ENCODE measurements at places on chromosomes 2 and 18.

- no peak for DNase-seq
Observed at GRCh38 chr2:158191076-158191895, 89.6 kb downstream of the UPP2 start.

DNA sequence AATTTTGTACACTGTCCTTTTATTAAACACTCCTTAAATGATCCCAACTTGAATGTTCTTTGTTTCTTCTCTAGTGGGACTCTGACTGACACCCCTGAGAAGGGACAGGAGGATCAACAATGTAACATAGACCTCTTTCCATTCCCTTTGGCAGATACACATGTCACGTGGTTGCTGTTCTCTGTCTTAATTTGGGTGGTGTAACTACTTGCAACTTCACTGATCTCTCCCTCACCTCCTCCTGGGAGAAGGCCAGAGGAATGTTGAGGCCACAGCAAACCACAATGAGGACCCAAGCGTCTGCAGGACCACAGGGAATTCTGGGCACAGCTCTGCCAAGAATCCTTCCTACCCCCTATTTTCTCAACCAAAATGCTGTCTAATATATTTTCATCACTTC lies 205.6 kb downstream of the RTP5 start:
- DNase-seq, result no peak

- no peak for DNase-seq
Observed at GRCh38 chr2:177572236-177572671, 179.7 kb downstream of the AGPS start.

DNA sequence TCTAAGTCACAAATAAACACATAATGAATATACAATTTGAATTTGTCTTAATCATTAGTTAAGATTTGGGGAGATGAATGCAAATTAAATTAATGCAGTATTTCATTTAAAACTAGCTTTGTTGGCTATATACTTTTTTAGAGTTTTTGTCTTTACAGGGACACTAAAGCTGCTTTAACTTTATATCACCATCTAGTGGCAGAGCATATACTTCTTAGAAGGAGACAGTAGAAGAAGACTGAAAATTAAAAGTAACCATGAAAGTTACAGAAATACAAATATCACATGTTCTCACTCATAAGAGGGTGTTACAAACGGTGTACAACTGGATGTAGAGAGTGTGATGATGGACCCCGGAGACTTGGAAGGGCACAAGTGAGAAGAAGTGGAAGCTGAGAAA lies 268.3 kb upstream of the NETO1 start:
- no peak for DNase-seq

DNA sequence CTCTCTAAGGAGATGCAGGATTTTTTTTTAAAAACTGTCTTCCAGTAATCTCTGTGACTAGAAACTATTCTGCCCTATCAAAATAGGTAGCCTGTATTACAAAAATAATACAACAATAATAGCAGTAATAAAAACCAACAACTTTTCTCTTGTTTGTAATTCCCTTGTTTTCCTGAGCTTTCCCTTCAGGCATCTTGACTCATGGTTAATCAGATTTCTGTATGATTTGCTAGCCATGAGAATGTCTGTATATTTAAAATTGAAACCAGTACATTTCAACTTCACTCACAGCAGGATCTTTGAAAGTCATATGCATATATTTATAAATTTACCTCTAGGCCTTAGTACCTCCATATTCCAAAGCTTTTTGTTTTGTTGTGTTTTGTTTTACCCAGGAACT lies 38.2 kb downstream of the SLC4A10 start:
- DNase-seq, result no peak

- peak; percentile 60 for DNase-seq
Observed at GRCh38 chr18:23237524-23238151, 102.4 kb downstream of the CABLES1 start.

GRCh38 chr2:41970988-41971660 lies 76.7 kb upstream of the PKDCC start:
- no peak for DNase-seq

DNA sequence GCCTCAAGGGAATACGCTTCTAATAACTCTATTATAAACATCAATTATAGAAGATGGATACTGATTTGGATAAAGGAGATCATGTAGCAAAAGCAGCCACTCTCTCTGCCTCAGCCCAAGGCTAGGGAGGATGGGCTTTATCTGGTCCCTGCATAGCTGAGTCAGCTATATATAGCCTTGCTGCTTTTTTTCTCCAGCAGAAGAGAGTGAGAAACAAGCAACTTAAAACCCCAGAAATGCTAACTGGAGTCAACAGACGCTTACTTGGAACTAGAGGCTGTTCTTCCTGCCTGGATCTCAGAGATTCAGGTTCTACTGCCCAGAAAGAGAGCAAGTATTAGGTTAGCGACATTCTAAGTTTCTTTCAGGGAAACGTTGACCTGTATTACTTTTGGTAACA lies 426.7 kb upstream of the KLHL29 start:
- no peak for DNase-seq

DNA sequence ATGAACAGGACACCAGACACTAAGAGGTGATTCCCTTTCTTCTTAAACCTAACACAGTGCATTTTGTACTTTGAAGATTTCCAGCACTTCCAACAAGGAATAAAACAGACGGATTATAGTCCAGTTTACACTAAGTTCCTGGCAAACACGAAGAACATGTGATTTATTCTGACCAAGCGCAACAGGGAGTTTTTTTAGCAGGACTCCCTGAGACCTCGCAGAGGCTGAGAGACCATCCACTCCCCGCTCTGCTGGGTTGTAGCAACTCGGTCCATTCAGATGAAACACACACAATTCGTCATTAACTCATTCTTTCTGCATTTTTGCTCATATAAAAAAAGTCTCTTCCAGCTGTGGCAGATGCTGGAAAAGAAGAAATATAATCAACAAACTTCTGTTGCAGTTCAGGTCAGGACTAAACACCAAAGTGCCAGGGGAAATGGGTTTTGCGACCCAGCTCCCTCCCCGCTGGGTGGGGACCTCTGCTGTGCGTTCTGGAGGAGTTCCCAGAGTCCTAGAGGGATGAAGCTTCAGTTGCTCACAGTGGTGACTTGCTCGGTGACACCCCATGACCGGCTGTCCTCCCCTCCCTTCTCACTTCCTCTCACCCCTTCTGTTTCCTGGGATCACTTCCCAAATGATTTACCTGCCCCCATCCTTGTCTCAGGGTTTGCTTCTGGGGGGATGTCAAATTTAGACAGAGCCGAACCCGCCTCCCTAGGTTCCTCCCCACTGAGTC lies 52.5 kb downstream of the KCNF1 start:
- peak; percentile 69 for DNase-seq

DNA sequence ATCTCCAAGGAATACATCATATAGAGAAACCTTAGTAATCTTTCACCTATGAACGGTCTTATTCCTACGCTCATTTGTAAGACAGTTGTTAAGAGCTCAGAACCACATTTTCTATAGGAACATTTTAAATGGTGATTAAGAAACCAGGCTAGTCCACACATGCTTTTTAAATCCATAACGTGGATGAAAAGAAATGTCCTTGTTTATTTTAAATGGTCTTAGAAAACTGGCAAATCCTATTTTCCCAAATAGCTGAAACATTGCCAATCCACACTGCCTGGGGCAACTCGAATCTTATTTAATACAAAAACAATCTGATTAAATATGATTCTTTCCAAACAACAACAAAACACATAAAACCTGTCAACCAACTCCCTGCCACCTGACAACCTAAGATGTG lies 23.7 kb downstream of the METTL8 start:
- DNase-seq, result no peak

- peak; percentile 38 for DNase-seq
Observed at GRCh38 chr2:168851674-168852320, 38.4 kb downstream of the SPC25 start.

GRCh38 chr2:133138693-133139092 lies 429.6 kb downstream of the NCKAP5 start:
- no peak for DNase-seq

DNA sequence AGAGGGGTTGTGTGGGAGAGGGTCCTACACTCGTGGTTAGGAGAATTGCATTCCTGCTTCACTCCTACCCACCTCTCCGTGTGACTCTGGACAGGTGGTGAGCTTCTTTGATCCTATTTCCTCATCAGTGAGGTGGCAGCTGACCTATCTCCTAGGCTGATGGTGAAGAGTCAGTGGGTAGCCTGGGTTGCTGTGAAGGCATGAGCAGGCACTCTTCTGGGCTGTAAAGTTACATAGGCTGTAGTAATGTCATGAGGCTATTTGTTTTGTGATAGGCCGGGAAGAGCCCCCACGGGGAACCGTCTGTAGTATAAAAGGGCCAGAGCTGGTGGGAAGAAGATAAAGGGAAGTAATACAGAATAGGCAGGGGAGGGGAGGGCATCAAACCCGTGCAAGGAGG lies 83.8 kb downstream of the TMEM247 start:
- no peak for DNase-seq

GRCh38 chr18:45660746-45661145 lies 45.5 kb downstream of the SLC14A2 start:
- no peak for DNase-seq

DNA sequence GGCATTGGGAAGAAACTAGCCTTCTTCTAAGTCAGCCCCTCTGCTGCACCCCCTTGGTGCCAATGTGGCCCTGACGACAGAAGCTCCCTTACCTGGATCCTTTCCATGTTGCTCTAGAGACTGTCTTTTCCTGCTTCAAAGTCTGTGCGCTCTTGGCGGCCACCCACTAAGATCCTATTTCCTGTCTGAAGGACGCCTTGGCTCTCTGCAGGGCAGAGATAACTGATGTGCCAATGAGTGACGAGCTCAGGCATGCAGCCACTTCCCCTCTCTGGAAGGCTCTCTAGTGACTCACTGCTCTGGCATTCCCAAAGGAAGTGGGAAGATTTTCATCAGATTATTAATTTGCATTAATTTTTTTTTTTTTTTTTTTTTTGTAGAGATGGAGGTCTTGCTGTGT lies 273.5 kb downstream of the CDH20 start:
- peak; percentile 79 for DNase-seq

GRCh38 chr2:20589975-20590703 lies 60.8 kb downstream of the HS1BP3 start:
- DNase-seq, result no peak

- DNase-seq, result peak; percentile 15
Observed at GRCh38 chr2:98730053-98730706, 752 bp downstream of the MGAT4A start.

DNA sequence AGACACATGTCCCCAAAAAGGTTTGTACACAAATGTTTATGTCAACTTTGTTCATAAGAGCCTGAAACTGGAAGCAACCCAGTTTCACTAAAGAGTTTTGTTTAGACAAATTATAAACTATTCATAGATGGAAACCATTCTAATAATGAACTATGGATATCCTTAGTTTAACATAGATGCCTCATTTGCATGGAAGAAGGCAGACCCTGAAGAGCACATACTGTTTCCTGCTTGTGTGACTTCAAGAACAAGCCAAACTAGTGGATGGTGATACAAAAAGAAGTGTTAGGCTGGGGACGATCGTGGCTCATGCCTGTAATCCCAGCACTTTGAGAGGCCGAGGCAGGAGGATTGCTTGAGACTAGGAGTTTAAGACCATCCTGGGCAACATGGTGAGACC lies 48.1 kb downstream of the ACOXL start:
- DNase-seq, result no peak

GRCh38 chr2:118981632-118982031 lies 39.6 kb downstream of the MARCO start:
- DNase-seq, result no peak

DNA sequence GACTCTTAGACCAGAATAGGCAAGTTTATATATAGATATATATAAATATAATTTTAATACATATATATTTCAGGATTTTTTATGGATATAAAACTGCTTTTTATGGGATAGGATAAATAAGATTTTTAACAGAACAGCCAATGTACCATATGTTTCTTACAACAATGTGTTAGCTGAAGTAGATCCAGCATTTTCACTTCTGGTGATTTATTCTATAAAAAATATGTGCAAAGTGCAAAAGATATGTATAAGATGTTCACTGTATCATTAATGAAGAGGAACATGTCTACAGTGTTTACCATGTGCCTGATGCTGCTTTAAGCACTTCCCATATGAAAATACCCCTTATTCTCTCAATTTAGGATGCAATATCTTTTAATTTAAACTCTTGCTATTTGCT lies 22.2 kb upstream of the GPR75 start:
- no peak for DNase-seq

GRCh38 chr2:15421753-15422152 lies 139.4 kb downstream of the NBAS start:
- DNase-seq, result no peak

- no peak for DNase-seq
Observed at GRCh38 chr2:33086400-33087015, 139.8 kb downstream of the LTBP1 start.

DNA sequence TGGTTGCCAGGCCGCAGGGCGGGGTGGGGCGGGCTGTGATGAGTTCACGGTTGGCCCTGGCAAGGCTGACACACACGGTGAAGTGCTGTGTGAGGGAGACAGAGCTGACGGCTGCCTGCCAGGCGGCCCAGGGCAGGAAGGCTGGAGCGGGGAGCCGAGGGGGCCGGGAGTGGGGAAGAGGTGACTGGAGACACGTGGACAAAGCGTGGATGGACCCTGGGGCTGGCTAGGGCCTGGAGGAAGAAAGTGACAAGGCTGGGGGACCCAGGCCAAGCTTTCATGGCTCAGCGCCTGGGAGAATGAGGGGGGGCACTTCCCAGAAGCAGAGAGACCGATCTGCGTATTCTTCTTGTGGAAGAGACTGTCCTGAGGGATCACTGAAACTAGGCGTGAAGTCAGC lies 123.2 kb downstream of the DYSF start:
- DNase-seq, result no peak

DNA sequence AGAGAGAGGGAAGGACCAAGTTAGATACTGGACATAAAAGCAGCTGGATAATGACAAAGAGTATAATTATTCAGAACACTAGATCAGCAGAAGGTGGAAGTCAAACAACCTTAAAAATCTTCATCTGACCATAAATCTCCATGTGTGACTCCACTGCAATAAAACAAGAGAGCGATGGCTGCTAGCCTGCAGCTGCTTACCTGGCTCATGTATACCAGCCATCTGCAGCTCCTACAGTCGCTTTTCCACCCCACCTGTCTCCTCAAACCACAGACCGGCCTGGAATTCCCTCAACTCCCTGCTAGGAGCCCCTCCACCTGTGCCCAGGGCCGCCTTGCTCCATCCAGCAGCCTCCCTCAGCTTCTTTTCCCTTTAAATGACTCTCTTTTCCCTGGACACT lies 64.5 kb downstream of the SLC4A5 start:
- no peak for DNase-seq

GRCh38 chr2:11458753-11459152 lies 7.2 kb downstream of the E2F6 start:
- DNase-seq, result no peak

GRCh38 chr2:36918307-36918706 lies 48.0 kb downstream of the STRN start:
- no peak for DNase-seq

GRCh38 chr18:12884406-12885323 lies 628 bp upstream of the PTPN2 start:
- DNase-seq, result no peak

GRCh38 chr2:140895378-140895777 lies 1235.4 kb downstream of the LRP1B start:
- no peak for DNase-seq

DNA sequence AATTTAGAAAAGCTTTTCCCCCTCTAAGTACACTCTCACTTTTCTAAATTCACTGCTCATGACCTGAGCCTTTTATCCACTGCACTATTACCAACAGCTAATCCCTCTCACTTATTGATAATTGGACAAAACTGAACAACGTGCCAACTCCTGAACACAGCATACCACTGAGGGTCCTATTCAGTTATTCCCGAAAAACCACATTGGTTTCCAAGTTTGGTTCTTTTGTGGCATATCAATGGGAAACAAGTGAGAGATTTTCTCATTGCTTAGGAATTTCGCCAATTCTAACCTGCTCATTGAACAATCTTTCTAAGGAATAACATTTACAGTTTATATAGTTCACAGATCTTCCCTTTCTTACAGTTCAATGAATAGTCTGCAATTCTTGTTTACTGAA lies 977.4 kb downstream of the TMEM182 start:
- no peak for DNase-seq

Measured in AG08396 (cell line).